Osteoblast (primary cell): ENCODE measurements at places on chromosomes 3 and 15. TPM values are rescaled to one million over a fixed set of nuclear protein-coding genes. Genes with fewer than 3 reads are reported as not detected.
A peak's percentile ranks its signal among the peaks of the same experiment; 100 is the strongest.

Gene AADACL2
- total RNA-seq, result not detected in 2 replicates

GRCh38 chr15:70604666-70605315 lies 158.6 kb downstream of the UACA start:
- DNase-seq, result no peak

Gene TEX55
- total RNA-seq, result not detected in 2 replicates

Gene CCR3
- not detected in 2 replicates for total RNA-seq

- DNase-seq, result peak; percentile 83
Observed at GRCh38 chr3:49121132-49121736, 611 bp upstream of the USP19 start.

GRCh38 chr15:79610021-79610420 lies 177.9 kb downstream of the MINAR1 start:
- DNase-seq, result no peak

DNA sequence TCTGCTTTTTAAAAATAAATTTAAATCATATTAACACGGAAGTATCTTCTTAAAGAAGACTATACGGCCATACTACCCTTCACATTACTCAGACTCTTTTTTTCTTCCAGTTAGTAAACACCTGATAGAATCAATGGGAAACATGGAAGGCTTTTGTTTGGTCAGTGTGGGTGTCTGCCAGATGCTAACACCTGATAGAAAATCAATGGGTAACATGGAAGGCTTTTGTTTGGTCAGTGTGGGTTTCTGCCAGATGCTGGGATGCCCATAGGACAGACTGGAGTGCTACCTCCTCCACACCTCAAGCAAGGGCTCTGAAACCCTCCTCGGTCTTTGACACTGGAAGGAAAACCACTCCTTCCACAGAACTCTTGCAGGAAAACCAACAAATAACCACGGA lies 29.2 kb downstream of the HACL1 start:
- no peak for DNase-seq
